B cell (primary cell): ENCODE measurements at places on chromosomes 16 and 17.
A peak's percentile ranks its signal among the peaks of the same experiment; 100 is the strongest.

DNA sequence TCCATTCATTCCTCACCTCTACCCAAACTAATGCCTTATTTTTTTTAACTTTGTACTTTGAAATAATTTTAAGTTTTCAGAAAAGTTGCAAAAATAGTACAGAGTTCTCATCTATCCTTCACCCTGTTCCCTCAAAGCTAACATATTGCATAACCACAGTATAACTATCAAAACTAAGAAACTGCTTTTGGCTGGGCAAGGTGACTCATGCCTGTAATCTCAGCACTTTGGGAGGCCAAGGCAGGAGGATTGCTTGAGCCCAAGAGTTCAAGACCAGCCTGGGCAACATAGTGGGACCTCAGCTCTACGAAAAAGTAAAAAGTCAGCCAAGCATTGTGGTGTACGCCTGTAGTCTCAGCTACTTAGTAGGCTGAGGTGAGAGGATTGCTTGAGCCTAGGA is 147.7 kb downstream of the SKAP1 start:
- H3K27me3 ChIP-seq: no peaks in the 10 kb centered on the region
- no peaks in the 10 kb centered on the region for H3K4me1 ChIP-seq
- no peak for DNase-seq

DNA sequence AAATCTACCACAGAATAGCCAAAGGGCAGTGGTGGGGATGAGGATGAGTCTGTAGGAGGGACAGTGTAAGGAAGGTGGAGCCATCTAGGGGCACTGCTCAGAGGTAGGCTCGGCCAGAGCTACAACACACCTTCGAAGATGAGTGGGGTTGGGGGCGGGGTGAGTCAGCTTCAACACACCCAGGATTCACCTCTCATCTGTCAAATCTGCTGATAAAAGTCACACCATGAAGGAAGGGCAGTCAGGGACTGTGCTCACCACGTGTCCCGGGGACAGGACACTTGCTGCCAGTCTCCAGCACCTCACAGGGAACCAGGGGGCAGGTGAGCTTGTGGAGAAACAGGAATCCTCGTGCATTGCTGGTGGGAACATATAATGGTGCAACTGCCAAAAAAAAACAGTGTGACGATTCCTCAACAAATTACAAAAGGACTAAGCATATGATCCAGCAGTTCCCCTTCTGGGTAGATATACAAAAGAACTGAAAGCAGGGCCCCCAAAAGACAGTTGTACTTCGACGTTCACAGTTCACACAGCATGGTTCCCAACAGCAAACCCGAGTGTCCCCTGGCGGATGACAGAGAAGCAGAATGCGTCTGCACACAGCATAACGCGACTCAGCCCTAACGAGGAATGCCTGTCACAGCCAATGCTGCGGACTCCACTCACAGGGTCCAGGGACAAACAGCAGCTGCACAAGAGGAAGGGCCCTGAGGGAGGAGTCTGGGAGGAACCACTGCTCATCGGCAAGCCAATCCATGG is 133.1 kb downstream of the ANKRD11 start:
- H3K36me3 ChIP-seq: no peaks in the 10 kb centered on the region
- H3K4me3 ChIP-seq: no peak overlapping the region
- H3K27me3 ChIP-seq: no peaks in the 10 kb centered on the region
- peak; percentile 52 for DNase-seq
- H3K27ac ChIP-seq: no peak overlapping the region
- H3K4me1 ChIP-seq: peaks cover 59% of the 10 kb centered on the region

DNA sequence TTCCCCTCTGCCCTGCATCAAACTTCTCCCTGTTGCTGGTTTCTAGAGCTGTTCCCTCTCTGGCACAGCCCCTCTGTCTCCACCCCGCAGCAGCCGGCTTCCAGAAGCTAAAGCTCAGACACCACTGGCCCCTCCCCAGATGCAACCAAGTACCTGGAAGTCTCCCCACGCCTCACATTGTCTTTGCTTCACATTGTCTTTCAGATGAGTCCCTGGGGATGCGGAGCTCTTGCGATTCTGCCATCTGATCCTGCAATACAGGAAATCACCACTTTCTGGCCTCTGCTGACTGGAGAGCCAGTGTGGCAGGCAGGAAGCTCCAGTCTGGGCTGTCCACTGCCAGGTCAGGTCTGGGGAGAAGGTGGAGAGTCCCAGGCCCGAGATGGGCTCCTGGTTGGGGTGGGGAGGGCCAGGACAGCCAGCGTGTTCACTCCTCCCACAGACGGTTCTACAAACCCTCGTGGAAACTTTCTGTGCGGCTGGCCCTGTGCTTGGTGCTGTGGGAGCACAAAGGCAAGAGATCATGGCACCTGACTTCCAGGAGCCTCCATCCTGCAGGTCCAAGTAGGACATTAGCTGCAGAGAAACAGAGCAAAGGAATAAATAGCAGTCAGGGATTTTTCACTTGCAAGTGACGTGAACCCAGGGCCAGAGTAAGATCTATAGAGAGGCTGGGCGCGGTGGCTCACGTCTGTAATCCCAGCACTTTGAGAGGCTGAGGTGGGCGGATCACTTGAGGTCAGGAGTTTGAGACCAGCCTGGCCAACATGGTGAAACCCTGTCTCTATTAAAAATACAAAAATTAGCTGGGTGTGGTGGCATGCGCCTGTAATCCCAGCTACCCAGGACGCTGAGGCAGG is 47.9 kb upstream of the MAP3K14 start:
- no peaks in the 10 kb centered on the region for H3K4me1 ChIP-seq
- H3K4me3 ChIP-seq: no peak overlapping the region
- DNase-seq: no peak
- H3K27me3 ChIP-seq: peaks cover 12% of the 10 kb centered on the region
- H3K36me3 ChIP-seq: no peaks in the 10 kb centered on the region

DNA sequence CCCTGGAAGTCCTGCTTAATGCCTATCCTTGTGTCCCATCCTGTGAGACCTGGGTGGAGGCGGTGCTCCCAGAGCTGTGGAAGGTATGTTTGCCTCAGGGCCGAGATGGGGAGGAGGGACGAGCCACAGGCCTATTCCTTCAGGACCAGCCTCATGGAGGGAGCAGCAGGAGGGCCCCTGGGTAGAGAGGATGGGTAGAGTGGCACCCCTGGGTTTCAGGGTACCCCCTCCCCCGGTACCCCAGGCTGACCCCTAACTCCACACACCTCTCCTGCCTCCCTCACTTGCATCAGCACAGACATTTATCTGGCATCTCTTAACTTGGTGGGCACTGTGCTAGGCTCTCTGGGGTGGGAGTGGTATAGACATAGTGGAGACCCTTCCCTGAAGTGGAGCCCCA is 7.1 kb downstream of the ASB16 start:
- no peaks in the 10 kb centered on the region for H3K27me3 ChIP-seq
- peaks cover 19% of the 10 kb centered on the region for H3K36me3 ChIP-seq
- H3K4me3 ChIP-seq: no peak overlapping the region

GRCh38 chr16:89596957-89597649 is 16.3 kb upstream of the DPEP1 start:
- H3K4me3 ChIP-seq: no peak overlapping the region
- H3K27ac ChIP-seq: no peak overlapping the region
- H3K36me3 ChIP-seq: no peaks in the 10 kb centered on the region
- no peaks in the 10 kb centered on the region for H3K27me3 ChIP-seq
- H3K4me1 ChIP-seq: no peaks in the 10 kb centered on the region

DNA sequence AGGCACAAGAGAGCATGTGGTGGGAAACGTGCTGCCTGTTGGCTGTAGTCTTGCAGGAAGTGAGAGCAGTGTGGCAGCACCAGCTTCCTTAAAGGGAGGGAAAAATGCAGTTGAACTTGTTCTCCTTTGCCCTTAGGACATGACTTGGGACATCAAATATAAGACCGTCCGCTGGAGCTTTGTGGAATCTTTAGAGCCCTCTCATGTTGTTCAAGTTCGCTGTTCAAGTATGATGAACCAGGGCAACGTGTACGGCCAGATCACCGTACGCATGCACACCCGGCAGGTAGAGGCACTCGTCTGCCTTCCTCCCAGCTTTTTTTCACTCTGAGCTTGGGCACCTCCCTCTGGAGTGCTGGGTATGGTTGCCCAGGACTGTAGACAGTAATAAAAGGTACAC is 23.3 kb downstream of the GPR179 start:
- no peak for DNase-seq
- peaks cover 1% of the 10 kb centered on the region for H3K36me3 ChIP-seq
- peaks cover under 1% of the 10 kb centered on the region for H3K4me1 ChIP-seq

DNA sequence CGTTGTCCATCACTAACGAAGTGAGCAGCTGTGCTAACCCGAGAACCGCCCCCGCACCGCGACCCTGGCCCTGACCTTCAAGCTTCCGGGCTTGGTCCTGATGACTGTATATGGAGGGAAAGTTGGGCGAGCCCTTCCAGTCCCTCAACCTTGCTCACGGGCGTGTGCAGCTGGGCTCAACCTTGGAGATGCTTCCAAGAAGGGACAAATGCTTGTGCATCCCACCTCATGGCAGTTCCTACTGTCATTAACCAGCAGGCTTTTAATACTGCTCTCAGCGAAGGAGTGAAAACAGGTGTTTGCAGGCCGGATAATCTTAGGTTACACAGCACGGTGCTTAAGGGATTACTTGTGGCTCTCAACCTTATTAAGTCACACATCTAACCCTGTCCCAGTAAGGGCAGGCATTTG is 33.5 kb downstream of the SRL start:
- no peak overlapping the region for H3K27ac ChIP-seq
- DNase-seq: no peak
- H3K27me3 ChIP-seq: peaks cover 2% of the 10 kb centered on the region
- no peaks in the 10 kb centered on the region for H3K36me3 ChIP-seq
- H3K4me3 ChIP-seq: no peak overlapping the region

DNA sequence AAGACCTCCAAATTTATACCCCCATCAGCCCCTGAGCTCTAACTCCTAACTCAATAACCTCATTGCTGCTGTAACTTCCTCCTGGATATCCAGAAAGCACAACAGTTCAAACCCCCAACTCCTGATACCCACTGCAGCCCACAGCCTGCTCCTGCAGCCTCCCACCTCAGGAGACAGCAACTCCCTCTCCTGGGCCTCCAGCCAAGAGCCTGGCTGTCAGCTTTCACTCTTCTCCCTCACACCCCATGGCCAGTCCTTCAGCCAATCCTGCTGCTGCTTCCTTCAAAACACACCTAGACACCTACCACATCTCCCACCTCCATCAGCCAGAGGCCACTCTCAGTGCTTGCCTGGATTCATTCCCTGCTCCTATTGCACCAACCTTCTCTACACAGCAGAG is 5.4 kb downstream of the GINS2 start:
- no peaks in the 10 kb centered on the region for H3K27me3 ChIP-seq
- peaks cover 35% of the 10 kb centered on the region for H3K4me1 ChIP-seq
- no peak for DNase-seq
- no peak overlapping the region for H3K27ac ChIP-seq

DNA sequence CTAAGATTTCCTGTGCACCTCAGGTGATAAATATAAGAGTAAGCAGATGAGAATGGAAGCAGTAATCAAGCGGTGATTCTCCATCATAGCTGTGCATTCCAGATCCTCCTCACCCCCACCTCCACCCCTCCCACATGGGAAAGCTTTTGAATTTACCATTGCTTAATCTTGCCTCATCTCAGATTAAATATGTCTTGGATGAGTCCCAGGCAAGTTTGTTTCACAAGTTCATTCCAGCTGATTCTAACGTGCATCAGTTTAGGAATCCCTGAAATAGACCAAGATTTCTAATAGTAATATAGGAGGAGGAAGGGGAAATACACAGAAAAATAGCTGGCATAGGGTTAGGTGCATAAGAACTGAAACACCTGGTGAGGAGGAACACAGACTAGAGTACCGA is 396.2 kb upstream of the KIF2B start:
- H3K27me3 ChIP-seq: no peaks in the 10 kb centered on the region
- H3K27ac ChIP-seq: no peak overlapping the region
- no peak overlapping the region for H3K4me3 ChIP-seq
- no peak for DNase-seq
- H3K36me3 ChIP-seq: no peaks in the 10 kb centered on the region

GRCh38 chr17:79791735-79792161 is 5.1 kb downstream of the CBX8 start:
- H3K27me3 ChIP-seq: no peaks in the 10 kb centered on the region
- peaks cover 35% of the 10 kb centered on the region for H3K4me1 ChIP-seq
- no peak overlapping the region for H3K4me3 ChIP-seq
- no peak for DNase-seq
- peaks cover 7% of the 10 kb centered on the region for H3K36me3 ChIP-seq
